Activated T-helper 1 cell treated with anti-CD3 and anti-CD28 coated beads, Interleukin-2, amount 50 U/mL, for 16 hours (primary cell): ENCODE measurements at places on chromosomes 2 and 18.

DNA sequence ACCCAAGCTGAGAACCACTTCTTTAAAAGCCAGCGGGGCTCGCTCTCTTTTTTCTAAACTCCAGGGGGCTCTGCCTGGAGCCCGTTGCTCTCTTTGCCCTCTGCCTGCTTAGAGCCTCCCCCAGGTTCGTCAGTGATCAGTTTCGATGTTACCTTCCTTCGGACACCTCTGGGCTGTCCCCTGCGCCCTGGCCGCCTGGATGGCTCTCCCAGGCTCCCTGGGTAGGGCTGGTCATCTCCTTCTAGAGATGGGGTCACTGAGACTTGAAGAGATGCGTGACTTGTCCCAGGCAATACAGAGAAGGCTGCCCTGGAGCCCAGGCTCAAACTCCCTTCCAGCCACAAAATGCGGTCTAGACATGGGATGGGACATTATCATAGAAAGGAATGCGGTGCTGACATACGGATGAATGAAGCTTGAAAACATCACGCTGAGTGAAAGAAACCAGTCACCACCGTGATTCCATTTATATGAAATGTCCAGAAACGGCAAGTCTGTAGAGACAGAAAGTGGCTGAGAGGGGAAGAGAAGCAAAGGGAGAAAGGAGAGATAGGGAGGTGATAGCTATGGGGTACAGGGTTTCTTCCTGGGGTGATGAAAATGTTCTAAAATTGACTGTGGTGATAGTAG is 14.6 kb downstream of the KCNF1 start:
- DNase-seq = no peak

DNA sequence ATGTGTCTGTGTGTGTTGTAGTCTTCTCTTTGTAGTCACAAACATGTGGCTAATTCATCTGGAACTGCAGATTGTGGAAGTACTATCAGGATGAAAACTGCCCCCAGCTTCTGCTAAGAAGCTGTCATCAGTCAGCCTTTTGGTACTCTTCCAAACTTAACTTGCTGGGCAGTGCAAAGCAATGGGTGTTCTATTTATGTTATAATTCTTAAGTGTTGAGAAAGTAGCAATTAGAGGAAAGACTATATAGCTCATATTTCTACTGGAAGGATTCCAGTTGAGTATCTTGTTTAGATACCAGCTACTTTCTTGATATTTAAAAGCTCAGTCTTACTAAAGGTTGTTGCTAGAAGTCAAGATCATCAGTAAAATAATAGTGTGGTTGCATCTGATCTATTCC is 52.1 kb downstream of the SLC38A11 start:
- no peak for DNase-seq

GRCh38 chr2:214395040-214395439 is 15.8 kb upstream of the VWC2L start:
- DNase-seq = no peak

- no peak for DNase-seq
These were observed 73.9 kb downstream of the NDUFA10 start for GRCh38 chr2:239951129-239951734.

- DNase-seq = no peak
These were observed 242.7 kb downstream of the LRRTM1 start for GRCh38 chr2:80061881-80062280.

GRCh38 chr18:21342372-21342771 is 100.3 kb downstream of the GREB1L start:
- no peak for DNase-seq

DNA sequence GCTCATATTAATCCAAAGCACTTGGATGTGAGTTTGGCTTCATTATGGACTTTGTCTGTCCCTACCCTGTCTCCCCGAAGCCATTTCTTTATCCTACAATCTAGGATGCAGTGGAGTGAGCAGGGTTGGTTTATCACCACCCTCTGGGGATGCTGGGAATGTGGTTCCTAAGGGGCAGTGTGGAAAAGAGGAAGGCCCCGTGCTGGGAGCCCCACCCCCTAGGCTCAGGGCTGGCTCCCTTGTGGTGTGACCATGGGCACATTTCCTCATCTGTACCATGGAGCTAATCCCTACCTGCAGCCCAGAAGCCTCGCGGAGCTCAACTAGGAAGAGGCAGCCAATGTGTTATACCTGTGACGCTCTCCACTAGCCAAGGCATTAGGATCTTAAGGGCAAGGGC is 92.5 kb downstream of the TGOLN2 start:
- no peak for DNase-seq

GRCh38 chr2:134785659-134786430 is 52.6 kb upstream of the ACMSD start:
- DNase-seq = no peak

DNA sequence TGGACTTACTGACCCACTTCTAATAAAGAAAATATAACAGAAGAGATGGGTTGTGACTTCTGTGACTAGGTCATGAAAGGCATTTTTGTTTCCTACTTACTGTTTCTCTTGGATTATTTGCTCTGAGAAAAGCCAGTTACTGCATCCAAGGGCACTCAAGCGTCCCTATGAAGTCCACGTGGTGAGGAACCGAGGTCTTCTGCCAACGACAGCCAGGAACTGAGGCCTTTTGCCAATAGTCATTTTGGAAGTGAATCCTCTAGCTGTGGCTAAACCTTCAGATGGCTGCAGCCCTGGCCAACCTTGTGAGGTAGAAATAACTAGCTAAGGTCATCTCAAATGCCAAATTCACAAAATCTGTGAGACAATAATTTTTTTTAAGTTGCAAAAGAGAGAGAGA is 449.8 kb upstream of the RGPD4 start:
- DNase-seq = no peak
